GM20000 (cell line): ENCODE measurements at places on chromosomes 11 and 22.

DNA sequence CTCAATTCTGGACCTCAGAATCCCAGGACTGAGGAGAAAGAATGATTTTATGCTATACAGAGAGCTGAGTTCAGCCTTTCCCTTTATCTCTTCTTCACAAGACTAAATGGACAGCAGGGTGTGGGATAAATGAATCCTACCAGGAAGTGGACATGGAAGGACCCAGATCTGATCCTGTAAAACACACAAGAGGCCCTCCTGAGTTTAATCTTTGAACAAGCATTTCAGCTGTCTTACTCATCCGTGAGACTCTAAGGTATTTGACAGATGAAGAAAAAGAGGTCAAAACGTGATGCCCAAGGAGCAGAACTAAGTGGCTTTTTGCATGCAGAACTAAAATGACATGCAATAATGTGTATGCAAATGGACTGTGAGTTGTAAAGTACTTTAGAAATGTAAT lies 511.3 kb downstream of the DLG2 start:
- DNase-seq = no peak

GRCh38 chr11:95379479-95379878 lies 148.5 kb upstream of the SESN3 start:
- DNase-seq = no peak

GRCh38 chr22:22092974-22093373 lies 110.4 kb upstream of the TOP3B start:
- no peak for DNase-seq

DNA sequence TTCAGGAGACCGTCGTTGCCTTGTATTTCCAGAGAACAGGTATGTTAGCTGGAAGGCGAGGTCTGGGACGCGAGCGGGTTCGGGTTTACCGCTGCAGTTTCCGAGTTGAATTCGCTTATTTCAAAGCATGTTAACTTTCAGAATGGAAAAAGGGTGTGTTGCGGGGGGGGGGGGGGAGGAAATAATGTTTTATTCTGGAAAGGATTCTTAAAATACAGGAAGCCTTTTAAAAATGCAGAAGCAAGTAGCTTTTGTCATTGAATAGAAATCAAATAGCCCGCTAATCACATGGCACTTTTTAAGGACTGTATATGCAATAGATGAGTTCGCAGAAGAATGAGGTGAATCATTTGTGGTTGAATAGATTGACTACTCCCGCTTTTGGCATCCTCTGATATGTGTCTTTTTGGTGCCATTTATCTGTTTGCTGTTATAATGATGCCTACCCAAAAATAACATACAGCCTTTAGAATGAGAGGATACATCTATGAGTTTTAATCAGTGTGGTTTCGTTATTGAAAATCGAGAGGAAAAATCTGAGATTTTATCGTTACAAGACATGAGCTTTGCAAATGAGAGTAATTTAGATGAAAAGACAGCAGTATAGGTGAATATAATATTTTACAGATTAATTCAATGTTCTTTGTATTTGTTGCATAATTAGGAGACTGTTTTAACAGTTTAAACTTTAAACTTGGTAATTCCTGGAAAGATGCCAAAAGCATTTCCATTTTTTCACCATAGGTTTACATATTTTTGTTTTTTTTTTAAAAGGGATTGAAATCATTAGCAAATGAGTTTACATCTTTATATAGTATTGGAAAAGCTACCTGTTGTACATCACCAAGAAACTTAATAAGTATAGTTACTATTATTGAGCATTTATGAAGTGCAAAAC lies 1.7 kb downstream of the PDE3B start:
- peak; percentile 21 for DNase-seq

DNA sequence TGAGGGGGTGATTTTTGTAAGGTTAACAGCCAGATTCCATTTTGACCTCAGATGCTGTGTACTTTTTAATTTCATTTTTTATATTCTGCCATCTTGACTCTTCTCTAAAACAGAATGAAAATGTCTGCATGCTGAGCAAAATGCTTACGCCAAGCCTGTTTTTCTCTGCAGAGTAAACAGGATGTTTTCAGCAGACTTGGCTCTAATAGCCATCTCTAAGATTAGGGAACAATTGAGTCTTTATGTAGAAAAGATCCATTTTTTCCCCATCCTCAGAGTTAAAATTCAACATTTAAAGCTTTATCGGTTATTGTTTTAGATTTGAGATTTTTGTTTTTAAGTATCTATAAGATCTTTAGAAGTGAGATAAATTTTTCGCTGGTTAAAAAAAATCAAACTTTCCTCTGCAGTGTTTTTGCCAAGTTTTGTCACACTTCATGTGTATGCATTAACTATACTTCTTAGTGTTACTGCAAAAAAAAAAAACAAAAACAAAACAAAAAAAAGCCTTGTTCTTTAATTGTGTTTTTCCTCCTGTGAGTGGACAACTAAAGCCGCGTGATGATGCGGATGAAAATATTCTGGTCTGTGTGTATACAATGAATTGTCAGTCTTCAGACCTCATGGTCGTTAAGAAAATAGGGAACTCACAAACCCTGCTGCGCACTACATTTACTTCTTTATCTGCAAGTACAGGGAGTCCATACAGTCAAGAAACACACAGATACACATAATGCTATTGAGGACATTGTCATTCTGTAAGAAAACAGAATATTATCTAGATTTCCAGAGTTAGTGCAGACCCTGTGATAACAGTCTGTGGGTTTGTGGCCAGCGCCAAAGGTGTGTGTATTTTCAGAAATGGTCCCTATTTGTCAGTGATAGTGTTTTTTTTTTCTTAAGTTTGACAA lies 17.5 kb upstream of the ADSL start:
- no peak for DNase-seq

- DNase-seq = peak; percentile 95
These were observed 579 bp upstream of the RASD2 start for GRCh38 chr22:35539910-35540594.

DNA sequence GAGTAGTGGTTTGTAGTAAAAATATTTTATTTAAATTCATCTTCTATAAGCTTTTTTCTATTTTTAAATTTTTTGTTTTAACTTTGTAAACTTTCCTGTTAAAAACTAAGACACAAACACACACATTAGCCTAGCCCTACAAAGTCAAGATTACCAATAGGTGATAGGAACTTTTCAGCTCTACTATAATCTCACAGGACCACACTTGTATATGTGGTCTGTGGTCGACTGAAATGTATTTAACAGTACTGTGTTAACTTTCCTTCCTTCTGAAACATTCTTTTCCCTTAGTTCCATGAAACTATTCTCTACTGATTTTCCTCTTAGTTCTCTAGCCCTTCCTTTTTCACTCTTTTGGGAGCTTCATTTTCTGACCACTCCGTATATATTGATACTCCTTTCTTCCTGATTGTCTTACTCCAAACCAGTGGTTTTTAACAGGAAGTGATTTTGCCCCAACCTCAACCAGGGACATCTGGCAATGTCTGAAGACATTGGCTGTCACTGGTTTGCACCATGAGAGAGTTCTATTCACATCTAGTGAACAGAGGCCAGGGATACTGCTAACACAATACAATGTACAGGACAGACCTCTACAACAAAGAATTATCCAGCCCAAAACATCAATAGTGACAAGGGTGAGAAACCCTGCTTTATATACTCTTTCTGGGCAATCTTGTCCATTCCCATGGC lies 8.8 kb downstream of the ZW10 start:
- no peak for DNase-seq

GRCh38 chr11:64959498-64959897 lies 12.4 kb downstream of the MAJIN start:
- DNase-seq = no peak

- DNase-seq = no peak
These were observed 29.9 kb downstream of the ANKRD42 start for GRCh38 chr11:83223457-83223856.

GRCh38 chr22:24367841-24368240 lies 59.6 kb upstream of the ADORA2A start:
- DNase-seq = no peak

DNA sequence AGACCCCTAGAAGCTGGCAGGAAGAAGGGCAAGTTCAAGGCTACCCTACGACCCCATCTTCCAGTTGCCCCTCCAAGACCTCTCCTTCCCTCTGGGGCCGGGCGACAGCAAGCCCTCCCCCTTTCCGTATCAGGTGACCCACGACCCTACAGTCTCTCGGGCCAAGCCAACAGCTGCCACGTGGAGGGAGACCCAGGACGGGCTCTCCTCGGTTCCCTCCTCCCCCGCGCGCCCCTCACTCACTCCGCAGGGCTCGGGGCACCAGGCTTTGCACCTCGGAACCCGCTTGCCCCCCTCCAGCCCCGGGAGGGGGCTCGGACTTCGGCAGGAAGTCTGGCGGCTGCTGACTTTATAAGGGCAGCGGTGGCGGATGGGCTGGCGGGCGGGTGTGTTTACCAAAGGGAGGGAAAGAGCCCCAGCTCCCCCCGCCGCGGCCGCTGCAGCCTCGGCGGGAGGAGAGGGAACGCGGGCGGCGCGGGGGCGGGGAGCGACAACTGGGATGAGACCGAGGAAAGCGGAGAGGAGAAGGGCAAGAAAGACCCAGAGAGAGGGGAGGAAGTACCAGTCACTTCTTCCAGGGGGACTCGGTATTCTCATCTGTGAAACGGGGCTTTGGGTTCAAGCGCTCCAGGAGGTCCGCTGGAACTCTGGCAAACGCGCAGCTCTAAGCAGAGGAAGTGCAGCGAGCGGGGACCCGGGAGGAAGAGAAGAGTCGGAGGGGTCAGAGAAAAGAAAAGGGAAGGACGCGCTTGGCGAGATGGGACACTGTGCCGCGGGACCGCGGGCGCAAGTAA lies 767 bp downstream of the SLC43A1 start:
- DNase-seq = peak; percentile 77

DNA sequence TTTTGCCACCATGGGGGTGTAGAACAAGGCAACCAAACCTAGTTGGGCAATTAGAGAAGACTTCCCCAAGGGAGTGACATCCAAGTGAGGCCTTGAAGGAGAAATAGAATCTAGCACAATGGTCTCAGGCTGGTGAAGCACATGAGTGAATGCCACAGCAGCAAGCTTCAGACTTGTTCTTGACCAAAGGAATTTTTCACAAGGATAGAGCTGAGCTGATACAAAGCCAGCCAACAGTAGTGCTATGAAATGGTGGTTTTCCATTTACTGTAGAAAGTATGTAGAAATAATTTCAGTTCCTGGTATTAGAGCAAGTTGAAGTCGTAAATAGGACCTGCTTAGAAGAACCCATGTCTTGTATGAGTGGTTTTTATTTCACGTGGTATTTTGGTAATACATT lies 148.3 kb upstream of the RASSF10 start:
- no peak for DNase-seq

DNA sequence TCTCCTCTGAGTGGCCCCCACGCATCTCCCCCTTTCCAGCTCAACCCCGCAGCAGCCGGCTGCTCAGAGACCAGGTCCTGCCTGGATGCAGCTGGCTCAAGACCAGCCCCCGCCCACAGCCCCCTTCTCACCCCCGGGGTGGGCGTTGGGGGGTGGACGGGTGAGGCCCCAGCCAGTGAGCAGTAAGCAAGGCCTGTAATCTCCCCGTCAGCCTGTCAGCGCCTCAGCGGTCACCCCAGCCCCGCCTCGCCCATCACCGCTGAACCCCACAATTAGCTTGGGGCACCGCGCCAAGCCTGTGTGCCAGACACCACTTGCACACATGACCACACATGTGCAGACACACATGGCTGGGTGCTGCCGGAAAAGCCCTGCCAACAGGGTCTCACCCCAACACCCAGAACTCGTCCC lies 5.9 kb downstream of the PLXNB2 start:
- no peak for DNase-seq

- DNase-seq = no peak
These were observed 407.9 kb downstream of the MIAT start for GRCh38 chr22:27065279-27065678.

DNA sequence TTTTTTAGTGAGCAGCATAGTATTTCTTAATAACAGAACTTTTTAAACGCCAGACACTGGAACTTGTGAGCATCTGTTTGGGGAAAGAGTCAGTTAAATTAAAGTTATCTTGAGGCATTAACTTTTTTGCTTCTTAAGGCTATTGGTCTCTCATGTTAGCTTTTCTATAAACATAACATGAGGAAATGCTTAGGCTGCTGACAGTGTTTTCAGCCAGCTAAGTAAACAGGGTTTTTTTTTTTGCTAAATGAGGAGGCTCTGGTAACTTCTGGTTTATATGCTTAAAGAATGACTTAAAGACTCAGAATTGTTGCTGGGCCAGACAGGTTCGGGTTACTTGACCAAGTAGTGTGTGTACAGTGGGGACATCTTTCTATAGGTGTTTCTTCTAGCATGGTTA lies 95.8 kb upstream of the ALKBH3 start:
- DNase-seq = no peak

DNA sequence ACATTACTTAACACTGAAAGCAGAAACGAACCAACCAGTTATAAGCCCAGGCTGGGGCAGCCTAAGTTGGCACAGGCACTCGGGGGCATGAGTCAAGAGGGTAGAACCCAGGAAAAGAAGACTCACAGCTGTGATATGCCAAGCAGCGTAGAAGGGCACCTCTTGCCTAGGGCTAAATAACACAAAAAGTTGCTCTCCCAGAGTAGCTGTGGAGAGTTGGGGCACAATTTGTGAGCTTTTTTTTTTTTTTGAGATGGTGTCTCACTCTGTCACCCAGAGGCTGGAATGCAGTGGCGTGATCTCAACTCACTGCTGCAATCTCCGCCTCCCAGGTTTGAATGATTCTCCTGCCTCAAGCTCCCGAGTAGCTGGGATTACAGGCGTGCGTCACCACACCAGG lies 8.8 kb downstream of the CLMP start:
- DNase-seq = no peak

DNA sequence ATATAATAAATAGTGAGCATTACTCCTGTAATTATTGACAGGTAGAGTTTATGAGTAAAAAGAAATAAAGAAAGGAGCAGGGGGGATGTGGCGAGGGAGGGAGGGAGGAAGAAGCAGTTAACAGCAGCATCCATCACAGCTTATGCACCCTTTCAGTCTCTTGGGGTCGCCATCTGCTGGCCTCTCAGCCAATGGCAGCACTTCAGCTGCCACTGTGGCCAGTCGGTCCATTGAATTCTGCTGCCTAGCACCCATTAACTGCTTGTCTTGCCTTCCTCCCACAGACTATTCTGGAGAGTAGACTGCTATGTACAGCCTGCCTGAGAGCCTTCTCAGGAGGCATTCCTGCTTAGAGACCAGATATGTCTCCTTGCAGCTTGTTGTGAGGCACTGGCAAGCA lies 388.3 kb downstream of the TENM4 start:
- DNase-seq = no peak

GRCh38 chr11:110235966-110236365 lies 60.4 kb downstream of the RDX start:
- no peak for DNase-seq

- DNase-seq = no peak
These were observed 131.4 kb downstream of the DCDC1 start for GRCh38 chr11:31237819-31238760.

DNA sequence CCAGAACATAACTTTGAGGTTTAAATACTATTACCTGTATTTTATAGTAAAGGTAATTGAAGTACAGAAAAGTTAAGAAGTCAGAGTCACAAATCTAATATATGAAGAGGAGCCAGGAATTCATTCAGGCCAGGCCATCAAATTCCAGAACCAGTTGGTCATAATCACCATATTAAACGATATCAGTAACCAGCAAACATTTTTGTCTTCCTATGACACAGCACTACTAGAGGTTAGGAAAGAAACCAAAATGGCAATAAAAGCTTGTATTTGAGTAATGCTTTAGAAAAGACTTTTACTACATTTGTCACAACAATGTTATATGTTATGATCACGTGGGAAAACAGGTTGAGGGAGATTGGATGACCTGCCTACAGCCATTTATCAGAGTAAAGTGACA lies 62.2 kb downstream of the DKK3 start:
- no peak for DNase-seq
